ENCODE measurements at places on chromosomes 6 and 20.

DNA sequence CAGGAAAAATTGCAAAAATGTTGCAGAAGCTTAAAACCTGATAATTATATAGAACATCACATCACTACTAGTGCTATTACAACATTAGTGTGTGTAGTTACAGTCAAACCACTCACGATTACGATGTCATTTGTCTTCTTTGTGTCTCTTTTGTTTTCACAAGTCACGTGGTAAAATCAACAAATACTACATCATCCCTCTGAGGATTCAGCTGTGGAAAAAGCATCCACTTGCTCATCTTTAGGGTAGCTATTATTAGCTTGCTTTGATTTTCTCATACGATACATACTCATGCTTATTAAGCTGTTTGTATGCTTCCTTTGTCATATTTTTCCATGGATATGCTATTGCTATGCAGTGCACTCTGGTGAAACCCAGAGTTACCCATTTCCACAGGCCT is 22.2 kb upstream of the ATXN1 start:
- no peak for DNase-seq

DNA sequence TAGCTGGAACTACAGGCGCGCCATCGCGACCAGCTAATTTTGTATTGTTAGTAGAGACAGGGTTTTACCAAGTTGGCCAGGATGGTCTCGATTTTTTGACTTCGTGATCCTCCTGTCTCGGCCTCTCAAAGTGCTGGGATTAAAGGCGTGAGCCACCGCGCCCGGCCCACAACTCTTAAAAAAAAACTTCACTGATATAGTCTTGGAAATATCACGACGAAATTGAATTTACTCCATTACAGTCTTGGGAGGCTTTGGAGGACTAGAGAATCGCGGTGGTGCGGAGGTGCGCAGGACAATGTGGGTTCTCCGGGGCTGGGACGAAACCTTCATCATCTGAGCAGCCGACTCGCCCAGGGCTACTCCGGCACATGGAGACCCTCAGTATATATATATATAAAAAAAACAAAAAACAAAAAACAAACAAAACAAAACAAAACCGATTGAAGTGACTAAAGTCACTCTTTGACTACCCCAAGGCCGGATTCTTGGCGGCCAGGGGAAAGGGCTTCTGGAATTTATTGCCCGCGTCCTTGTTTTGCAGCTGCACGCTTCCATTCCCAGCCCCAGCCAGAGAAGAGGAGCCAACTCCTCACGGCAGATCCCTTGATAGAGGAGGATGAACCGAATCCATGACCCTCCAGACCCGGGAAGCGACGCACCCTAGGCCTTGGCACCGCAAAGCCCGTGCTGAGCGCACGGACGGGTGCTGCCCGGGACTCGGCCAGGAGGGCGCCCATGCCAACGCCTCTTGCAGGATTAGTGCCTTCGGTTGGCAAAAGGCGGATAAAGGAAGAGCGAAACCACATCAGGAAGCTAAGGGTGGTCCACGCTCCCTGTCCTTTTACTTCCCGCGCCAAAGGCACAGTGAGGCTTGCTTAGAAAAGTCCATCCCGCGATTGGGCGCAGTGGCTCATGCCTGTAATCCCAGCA is 1.7 kb upstream of the GCM2 start:
- DNase-seq: no peak

DNA sequence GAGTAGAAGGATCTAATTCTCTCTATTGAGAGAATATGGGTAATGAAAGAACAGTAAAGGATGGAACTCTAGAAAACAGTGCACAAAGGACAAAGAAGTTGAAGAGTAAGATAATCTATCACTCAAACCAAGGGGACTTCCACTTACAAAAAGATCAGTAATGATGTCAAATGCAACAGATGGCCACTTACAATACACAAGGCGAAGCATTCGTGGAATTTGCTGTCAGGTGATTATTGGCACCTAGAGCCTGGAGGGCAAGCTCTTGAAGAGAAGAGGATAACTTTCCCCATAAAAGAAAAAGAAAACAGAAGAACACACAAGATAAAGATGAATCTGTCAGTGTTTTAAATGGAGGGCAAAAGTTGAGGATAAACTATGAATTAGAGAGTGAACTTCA is 256.0 kb upstream of the TCF21 start:
- DNase-seq: no peak

DNA sequence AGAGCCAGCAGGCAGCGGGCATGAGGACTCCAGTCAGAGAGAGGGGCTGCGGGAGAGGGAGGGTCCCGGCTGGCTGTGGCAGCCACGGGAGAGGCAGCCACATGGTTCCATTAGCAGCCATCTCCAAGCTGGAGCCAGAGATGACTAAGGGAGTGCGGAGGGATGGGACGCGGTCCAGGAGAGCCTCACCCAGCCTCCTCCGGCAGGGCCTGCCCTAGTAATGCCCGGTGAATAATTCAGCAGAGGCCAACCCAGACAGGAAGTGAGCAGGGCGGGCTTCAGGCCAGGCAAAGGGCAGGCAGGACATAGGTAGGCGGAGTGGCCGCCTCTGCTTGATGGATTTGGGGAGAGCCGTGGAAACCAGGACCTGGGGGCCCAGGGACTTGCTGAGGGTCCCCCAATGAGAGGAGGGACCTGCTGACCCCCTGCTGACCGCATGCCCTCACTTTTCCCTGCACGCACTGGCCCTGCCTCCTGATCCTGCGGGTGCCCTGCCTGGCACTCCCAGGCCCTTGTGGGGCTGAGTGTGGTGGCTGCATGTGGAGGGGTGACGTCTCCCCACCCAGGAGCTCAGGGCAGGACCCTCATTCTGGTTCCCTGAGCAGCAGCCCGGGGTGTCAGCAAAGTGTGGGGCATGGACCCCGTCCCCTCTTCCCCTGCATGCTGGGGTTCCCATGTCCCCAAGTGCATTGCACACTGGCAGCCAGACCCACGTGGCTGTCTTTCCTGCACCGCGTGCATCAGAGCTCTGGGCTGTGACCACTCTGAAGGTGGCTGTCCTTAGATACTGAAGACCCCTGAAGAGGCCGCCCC is 51.8 kb upstream of the SLCO4A1 start:
- no peak for DNase-seq

DNA sequence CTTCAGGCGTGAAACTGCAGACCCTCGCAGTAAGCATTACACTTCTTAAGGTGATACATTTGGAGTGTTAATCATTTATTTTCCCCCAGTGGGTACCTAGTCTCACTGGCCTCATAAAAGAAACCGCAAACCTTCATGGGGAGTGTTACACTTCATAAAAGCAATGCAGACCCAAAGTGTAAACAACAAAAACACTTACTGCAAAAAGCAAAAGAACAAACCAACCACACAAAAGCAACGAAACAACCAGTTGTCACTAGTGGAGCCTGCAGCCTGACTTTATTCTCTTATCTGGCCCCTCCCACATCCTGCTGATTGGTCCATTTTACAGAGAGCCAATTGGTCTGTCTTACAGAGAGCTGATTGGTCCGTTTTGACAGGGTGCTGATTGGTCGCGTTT is 23.8 kb downstream of the LY86 start:
- no peak for DNase-seq

GRCh38 chr6:154202339-154202738 is 154.3 kb downstream of the IPCEF1 start:
- DNase-seq: no peak

GRCh38 chr20:7503501-7503900 is 436.8 kb downstream of the HAO1 start:
- DNase-seq: no peak

GRCh38 chr20:48040491-48040890 is 255.2 kb upstream of the SULF2 start:
- DNase-seq: no peak

DNA sequence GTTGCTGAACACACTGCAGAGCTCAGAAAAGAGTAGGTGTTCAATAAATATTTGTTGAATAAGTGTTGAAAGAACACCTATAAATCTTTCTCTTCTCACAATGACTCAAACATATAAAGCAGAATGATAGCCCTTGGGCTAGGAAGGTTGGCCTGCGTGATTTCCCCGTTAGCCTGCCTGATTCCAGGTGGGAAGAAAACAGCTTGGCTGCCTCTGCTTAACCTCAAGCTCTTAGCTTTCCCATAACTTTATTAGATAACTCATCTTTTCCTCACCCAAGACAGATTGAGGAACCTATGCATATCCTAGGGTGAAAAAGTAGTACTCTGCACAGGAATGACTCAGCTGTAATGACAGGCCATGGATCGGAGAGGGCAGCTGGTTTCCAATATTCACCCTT is 300.3 kb upstream of the ID4 start:
- no peak for DNase-seq

DNA sequence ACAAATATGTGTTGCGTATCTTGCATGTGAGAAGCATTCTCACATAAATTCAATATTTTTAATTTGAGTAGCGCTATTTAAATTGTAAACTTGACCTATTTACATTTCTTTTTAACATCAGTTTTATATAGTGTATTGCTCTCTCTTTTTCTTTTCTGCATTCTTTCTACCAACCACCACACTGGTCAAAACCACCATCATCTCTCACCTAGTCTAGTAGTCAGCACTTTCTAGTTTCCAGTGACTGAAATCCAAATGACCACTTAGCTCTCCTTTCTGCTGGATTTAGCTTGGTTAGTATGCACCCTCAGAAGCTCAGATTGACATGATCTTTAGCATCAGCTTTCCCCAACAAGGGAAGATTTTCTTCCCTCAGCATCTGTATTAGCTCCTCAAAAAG is 73.2 kb upstream of the HCRTR2 start:
- DNase-seq: no peak

GRCh38 chr20:25203871-25204320 is 8.4 kb downstream of the ENTPD6 start:
- no peak for DNase-seq

- no peak for DNase-seq
Measured at GRCh38 chr6:25623879-25624278, 28.1 kb upstream of the SCGN start.

DNA sequence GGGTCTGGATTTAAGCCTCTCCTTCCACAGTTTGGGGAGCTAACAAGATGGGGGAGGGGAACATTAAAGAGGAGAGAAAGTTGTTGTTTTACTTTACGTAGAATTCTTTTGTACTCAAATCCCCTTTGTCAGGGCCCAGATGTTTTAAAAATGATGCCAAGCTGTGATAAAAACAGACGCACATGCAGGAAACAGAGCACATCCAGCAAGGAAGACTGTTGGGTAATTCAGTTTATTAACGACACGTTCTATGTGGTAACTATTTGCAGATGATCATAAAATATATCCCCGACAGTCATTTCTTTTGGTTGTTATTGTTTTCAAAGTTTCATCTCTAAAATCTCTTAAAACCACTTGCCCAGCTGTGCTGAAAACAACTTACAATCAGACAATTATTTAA is 307.0 kb upstream of the PRDM1 start:
- DNase-seq: no peak

- no peak for DNase-seq
Measured at GRCh38 chr6:55518529-55519060, 60.4 kb downstream of the HMGCLL1 start.

- DNase-seq: no peak
Measured at GRCh38 chr6:93799226-93799625, 379.9 kb upstream of the EPHA7 start.

- DNase-seq: no peak
Measured at GRCh38 chr6:105135056-105135455, 44.8 kb downstream of the POPDC3 start.

- no peak for DNase-seq
Measured at GRCh38 chr6:8088886-8089285, 13.5 kb downstream of the EEF1E1 start.

- no peak for DNase-seq
Measured at GRCh38 chr6:48325701-48326100, 214.7 kb upstream of the PTCHD4 start.

GRCh38 chr6:20835315-20836010 is 301.2 kb downstream of the CDKAL1 start:
- no peak for DNase-seq

- DNase-seq: no peak
Measured at GRCh38 chr6:33587529-33587928, 7.5 kb upstream of the BAK1 start.

- no peak for DNase-seq
Measured at GRCh38 chr6:72022830-72023229, 136.5 kb downstream of the RIMS1 start.

- DNase-seq: no peak
Measured at GRCh38 chr6:18753076-18753475, 365.9 kb downstream of the RNF144B start.

DNA sequence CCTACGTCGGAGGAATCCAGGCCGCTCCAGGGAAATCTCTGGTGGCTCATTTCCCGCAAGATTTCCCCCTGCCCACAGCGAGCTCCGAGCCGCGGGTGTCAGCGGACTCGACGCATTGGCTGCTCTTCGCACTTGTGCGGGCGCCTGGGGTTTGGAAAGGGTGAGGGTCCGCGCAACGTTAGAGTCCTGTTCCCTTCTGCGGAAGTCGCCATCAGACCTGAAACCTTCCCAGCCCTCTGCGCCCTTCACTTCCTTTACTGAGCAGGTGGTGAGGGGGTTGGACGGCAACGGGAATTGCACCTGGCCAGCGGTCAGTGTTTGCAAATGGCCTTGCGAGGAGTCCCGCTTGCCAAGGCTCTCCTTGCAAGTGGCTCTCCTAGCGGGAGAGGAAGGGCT is 8.4 kb downstream of the PAX1 start:
- no peak for DNase-seq

GRCh38 chr6:122749451-122750050 is 30.0 kb upstream of the FABP7 start:
- no peak for DNase-seq

DNA sequence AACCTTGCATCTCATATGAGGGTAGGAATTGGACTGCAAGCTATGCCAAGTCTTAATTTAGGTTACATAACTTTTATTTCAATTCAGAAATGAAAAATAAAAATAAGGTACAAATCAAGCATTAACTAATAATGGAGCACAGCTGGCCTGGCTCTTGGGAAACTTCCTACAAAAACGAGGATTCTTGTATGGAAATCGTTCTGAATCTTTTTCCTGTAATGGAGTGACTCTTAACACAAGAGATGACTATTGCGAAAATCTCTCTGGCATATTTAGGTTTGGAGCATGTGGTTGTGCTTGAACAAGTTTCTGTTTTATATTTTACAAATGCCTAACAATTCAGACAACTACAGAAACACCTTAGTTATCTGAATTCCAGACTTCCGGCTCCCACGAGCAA is 34.0 kb upstream of the PI16 start:
- DNase-seq: no peak

- DNase-seq: no peak
Measured at GRCh38 chr20:50991076-50991475, 31.8 kb downstream of the KCNG1 start.

DNA sequence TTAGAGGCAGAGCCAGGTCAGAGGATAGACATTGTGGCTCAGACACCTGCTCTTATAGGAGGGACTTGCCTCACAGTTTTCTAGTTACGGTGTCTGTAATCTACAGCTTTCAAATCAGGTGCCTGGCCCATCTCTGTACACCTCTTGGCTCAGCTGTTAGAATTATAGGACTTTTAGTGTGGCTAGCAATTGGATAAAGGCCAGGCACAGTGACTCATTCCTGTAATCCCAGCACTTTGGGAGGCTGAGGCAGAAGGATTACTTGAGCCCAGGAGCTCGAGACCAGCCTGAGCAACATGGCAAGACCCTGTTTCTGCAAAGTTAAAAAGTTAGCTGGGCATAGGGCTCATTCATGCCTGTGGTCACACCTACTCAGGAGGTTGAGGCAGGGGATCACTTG is 20.0 kb downstream of the BRPF3 start:
- no peak for DNase-seq
